Thoracic aorta (tissue), 2 donors: ENCODE measurements at places on chromosomes 3 and 15. TPM values are rescaled to one million over a fixed set of nuclear protein-coding genes. Genes with fewer than 3 reads are reported as not detected.
A peak's percentile ranks its signal among the peaks of the same experiment; 100 is the strongest.

The ROPN1 gene
- not detected for total RNA-seq

The GPR15 gene
- total RNA-seq = not detected

The MCF2L2 gene
- 1.5 TPM for total RNA-seq

The CIB2 gene
- total RNA-seq = 1.2 TPM

The CCDC50 gene
- total RNA-seq = 99.5 TPM

The AADACL2 gene
- not detected for total RNA-seq

The OR5K2 gene
- total RNA-seq = not detected

The NTRK3 gene
- 84.9 TPM for total RNA-seq

The RETNLB gene
- total RNA-seq = not detected

The VIPR1 gene
- 48.7 TPM for total RNA-seq

The CLDN11 gene
- total RNA-seq = 2.5 TPM

The ONECUT1 gene
- 0.28 TPM for total RNA-seq

The DPPA2 gene
- not detected for total RNA-seq

GRCh38 chr3:35862057-35862456 lies 222.7 kb downstream of the ARPP21 start:
- no peak for DNase-seq

- no peak for DNase-seq
Observed at GRCh38 chr3:15932348-15933300, 134.8 kb upstream of the ANKRD28 start.

- DNase-seq = no peak
Observed at GRCh38 chr3:9231006-9231405, 18.4 kb downstream of the SRGAP3 start.

DNA sequence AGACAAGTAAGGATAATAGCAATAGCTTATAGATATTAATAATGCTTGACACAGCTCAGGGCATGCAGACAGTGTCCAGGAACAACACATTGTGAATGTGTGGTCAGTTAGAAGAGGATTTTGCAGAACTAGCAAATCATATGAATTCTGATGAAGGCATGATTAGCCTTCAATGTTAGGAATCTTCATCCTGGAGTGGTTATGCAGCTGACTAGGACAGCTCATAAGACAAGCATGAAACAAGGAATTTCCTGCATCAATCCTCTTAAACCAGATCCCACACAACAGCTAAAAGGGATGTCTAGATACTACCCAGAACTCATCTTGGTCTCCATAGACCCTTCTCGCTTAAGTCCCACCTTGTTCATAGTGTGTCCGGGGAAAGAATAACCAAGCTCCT lies 499.0 kb upstream of the ATP11B start:
- no peak for DNase-seq

DNA sequence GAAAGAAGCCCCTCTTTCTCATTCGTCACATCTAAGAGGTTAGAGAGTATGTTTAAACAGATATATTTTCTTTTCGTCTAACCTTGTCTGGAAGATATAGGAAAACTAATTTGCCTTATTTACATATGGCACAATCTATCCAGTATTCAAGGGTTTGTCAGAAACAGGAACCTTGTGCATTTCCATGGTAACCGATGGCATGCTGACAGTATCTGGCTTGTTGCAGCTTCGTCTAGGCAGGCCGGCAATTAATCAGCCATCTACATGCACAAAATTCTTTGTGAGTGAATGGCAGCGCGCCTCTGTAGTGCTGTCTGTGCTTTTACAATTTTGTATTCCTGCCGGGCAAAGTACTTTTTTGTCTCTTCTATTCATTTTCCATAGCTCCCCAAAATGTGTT lies 294.0 kb upstream of the SOX2 start:
- no peak for DNase-seq

DNA sequence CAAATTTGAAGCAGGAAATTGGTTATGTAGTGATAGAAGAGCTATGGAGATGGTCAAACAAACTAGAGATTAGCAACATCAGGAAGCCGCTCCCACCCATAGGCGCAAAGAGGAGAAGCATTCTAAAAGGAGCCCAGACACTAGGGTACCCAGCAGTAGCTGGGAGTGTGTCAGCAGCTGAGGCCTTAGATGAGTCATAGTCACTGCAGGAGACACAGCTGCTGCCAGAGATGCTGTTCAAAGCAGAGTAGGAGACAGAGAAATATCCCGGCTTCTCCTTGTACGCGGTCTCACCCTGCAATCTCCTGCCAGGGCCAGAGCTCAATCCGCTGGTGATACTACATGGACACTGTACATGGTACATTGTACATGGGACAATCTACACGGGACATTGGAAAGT lies 61.9 kb downstream of the VGLL3 start:
- DNase-seq = no peak

GRCh38 chr15:84082739-84083138 lies 152.8 kb upstream of the GOLGA6L4 start:
- no peak for DNase-seq

DNA sequence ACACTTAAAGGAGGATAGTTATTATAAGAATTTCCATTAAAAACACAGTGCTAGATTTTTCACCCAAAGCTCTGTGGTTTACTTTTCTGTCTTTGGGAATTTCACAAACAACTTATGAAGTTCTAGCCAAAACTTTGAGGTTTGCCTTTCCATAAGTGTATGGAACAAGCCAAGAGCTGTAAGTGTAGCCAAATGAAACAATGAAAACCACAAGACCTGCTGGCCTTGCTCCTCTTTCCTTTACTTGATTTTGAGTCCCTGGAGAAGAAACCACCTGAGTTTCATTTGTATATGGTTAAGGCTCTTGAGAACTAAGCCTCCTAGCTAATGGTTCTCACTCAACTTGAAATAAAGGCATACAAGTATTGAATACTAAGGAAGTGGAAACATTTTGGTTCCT lies 365.3 kb upstream of the EPHA3 start:
- no peak for DNase-seq

DNA sequence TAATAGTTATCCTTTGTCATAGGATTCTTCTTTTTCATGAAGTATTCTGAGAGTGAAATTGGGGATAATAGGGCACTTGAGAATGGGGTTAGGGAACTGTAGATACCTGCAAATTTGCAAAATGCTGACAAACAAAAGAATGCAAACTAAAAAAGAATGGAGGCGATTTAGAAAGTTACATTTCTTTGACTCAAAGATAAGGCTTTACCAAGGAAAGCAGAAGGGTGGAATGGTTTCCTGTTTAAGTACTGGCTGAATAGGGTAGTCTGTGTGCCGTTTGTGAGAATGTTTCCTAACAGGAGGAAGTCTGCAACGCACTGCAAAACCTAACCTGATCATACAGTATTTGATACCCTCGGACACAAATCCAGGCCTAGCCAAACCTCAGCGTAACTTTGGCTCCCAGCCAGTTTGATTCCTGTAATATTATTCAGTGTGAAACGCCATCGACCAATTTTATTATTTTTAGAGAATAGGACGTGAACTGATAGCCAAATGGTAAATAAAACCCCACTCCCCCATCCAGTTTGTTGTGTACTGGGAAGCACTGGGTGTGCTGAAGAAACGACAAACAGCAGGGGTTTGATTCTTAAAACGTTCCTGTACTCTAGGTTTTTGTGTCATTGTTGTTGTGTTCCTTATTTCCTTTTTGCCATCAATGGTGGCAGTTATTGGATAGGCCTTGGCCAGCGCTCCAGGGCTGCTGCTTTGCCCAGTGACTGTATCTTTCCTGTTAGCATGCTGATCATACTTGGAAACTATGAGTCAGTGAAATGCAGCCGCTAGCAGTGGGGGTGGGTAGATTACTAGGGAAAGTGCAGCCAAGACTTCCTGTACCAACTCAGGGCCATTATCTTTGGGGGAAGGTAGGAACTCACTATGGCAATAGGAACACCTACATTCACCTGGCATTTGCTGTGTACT lies 148.0 kb upstream of the TBL1XR1 start:
- peak; percentile 80 for DNase-seq

DNA sequence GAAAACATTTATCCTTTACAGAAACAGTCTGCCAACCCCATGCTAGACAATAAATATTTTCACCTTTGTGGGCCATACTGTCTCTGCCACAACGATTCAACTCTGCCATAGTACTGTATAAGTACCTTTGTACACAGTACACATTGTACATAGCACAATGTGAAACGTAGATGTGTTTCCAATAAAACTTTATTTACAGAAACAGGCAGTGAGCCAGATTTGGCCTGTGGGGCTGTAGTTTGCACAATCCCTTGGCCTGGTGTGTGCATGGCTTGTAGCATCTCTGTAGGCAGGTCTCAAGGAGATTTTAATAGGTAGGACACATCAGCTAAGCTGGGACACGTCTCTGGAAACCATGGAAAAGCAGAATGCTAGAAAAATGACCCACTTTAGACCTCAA lies 74.3 kb downstream of the TFG start:
- no peak for DNase-seq

- no peak for DNase-seq
Observed at GRCh38 chr3:169513672-169514071, 149.8 kb downstream of the MECOM start.

- DNase-seq = no peak
Observed at GRCh38 chr3:141959589-141960554, 83.4 kb downstream of the ATP1B3 start.

DNA sequence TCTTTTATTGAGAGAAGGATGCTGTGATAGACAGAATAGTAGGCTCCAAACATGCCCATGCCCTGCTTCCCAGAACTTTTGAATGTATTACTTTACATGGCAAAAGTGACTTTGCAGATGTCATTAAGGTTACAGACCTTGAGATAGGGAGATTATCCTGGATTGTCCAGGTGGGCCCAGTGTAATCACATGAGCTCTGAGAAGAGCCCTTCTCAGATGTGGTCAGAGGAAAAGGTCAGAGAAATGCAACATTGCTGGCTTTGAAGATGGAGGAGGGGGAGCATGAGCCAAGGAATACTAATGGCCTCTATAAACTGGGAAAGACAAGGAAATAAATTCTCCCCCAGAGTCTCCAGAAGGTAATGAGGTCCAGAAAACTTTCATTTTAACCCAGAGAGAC lies 45.8 kb upstream of the LYZL4 start:
- DNase-seq = no peak

- no peak for DNase-seq
Observed at GRCh38 chr3:19248767-19249166, 100.5 kb downstream of the KCNH8 start.

- no peak for DNase-seq
Observed at GRCh38 chr15:38274135-38274534, 21.5 kb downstream of the SPRED1 start.

GRCh38 chr3:106333911-106334618 lies 465.3 kb upstream of the CBLB start:
- no peak for DNase-seq

DNA sequence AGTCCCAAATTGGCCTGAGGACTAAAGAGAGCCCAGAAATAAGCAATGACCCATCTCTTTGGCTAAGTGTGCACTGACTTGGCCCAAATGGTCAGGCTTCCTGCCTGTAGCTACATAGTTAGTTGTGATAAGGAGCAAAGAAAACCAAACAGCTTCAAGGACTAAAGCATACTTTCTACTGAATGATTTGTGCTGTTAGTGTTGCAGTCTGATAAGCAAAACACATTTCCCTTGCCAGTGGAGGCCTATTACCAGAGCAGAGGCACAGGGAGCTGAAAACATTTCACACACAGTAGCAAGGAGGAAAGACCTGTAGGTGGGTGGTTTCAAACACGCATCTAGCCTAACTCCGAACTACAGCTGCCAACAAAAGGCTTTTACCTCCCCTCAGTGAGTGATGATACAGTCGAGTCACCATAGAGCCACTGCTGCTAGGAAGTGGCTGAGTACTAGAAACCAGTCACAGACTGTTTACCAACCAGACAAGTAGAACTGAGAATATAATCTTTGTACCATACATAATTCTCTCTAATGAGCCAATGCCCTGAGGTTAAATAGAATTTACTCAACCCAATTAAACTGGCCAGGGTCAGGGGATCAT lies 222.3 kb upstream of the THBS1 start:
- DNase-seq = no peak

GRCh38 chr15:82177291-82178010 lies 85.1 kb downstream of the EFL1 start:
- DNase-seq = no peak

- DNase-seq = no peak
Observed at GRCh38 chr15:57301307-57301706, 75.0 kb upstream of the CGNL1 start.

GRCh38 chr3:128345196-128345595 lies 121.5 kb downstream of the DNAJB8 start:
- no peak for DNase-seq
